ENCODE measurements at places on chromosomes 5 and 9. TPM values are rescaled to one million over a fixed set of nuclear protein-coding genes. Genes with fewer than 3 reads are reported as not detected.

- DNase-seq: no peak
Observed at GRCh38 chr5:41087461-41087860, 16.3 kb upstream of the MROH2B start.

DNA sequence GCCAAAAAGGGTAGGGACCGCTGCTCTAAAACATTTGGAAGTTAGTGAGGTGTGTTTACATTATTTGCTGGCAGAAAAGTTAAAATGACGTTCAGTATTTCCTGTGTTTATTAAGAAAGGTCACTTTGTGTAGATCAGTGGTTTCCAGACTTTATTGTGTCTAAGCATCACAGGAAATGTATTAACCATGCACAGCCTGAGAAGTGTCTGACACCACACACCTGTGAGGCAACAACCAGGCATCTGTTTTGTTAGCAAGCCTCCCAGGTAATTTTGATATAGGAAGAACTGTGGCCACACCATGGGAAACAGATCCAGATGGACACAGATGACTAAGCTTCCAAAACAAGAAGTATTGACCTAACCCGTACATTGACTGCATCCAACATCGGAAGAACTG, 12.0 kb downstream of the TTC1 start:
- no peak for DNase-seq

DNA sequence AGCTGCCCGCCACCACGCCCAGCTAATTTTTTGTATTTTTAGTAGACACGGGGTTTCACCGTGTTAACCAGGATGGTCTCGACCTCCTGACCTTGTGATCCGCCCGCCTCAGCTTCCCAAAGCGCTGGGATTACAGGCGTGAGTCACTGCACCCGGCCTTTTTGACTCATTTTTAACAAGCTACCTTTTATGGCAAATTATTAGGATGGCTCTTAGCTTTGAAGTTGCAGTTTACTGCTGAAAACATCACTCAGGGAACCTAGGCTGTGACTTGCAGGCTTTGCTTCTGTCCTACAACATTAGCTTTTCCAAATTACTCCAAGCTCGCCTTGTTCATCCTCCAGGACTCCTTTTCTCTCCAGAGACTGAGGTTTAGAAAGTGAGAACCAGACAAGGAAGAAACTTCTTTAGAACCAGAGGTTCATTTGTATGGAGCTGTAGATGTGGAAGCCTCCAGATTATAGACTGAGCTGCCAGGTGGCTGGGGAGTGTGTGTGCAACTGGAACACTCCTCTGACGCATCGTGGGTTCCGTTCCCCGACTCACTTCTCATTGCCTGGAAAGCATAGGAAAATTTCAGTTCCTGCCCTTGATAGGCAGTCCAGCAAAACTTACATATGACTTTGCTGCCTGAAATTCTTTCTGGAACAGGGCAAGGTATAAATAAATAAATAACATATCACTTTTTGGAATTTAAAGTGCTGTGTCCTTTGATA, 23.8 kb upstream of the SPTAN1 start:
- no peak for DNase-seq

DNA sequence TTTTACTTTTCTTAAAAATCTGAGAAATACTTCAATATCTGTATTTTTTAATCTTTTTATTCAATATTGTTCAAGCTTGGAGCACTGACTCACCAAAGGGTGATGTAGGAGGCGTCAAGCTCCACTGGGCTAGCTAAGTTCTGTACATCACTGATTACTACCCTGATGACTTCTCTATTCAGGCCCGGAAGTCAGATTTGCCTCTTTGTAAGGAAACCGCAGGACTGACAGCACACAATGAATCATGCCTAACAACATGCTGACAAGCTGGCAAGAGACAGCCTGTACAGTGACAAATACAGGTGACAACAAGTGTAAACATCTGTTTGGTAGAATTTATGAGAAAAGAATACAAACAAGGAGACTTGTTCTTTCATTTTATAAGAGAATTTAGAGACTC, 627.9 kb upstream of the RORB start:
- DNase-seq: no peak

GRCh38 chr5:135993335-135993879, 35.4 kb upstream of the TGFBI start:
- no peak for DNase-seq

- no peak for DNase-seq
Observed at GRCh38 chr5:18712936-18713485, 1078.8 kb downstream of the TAF11L14 start.

- no peak for DNase-seq
Observed at GRCh38 chr9:73141282-73141681, 10.4 kb upstream of the ANXA1 start.

GRCh38 chr9:81632599-81632998, 56.7 kb downstream of the TLE1 start:
- DNase-seq: no peak

DNA sequence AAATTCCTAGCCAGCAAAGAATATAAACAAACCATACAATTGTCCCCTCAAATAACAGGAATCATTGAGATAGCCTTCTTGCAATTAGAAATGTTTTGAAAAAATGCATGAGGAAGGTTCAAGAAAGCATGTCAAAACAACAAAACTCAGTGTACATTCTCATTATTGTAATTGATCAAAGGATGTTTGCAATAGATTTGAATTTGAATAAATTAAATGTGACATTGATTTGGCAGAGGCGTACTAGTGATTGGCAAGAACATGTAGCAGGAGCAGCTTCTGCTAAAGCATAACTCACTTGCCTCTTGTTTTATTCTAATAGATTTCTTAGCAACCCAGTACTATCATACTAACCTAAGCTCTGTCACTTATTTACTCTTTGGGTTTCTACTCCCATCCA, 19.9 kb downstream of the SMIM15 start:
- DNase-seq: no peak

DNA sequence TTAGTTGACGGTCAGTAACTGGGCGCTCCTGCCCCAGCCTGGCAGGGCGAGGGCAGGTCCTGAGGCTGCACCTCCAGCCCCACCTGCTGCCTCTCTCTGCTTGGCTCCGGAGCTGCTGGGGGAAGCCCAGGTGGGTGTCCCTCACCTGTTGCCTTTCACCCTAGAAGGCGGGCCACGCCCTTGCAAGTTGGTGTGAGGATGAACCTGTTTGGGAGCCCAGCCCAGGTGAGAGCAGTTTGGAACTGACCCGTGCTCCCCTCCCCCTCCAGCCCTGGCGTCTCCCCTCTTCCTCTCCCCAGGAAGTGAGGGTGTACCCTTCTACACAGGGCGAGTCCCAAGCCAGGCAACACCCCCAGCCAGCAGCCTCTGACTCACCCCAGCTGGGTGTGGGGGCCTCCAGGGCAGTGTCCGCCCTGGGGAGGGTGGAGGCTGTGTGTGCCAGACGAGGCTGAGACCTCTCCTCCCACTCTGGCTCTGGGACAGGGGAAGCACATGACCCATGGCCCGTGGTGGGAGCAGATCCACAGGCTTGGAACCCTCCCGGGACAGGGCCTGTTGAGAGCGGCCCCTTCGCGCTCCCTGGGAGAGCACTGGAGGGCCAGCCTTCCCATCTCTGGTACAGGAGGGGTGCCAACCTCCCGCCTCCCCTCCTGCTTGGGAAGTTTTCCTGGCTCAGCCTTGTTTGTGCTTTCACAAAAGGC, 10.4 kb downstream of the LRRC8A start:
- peak; percentile 90 for DNase-seq

GRCh38 chr9:93587651-93588347, 11.4 kb downstream of the PHF2 start:
- DNase-seq: no peak

DNA sequence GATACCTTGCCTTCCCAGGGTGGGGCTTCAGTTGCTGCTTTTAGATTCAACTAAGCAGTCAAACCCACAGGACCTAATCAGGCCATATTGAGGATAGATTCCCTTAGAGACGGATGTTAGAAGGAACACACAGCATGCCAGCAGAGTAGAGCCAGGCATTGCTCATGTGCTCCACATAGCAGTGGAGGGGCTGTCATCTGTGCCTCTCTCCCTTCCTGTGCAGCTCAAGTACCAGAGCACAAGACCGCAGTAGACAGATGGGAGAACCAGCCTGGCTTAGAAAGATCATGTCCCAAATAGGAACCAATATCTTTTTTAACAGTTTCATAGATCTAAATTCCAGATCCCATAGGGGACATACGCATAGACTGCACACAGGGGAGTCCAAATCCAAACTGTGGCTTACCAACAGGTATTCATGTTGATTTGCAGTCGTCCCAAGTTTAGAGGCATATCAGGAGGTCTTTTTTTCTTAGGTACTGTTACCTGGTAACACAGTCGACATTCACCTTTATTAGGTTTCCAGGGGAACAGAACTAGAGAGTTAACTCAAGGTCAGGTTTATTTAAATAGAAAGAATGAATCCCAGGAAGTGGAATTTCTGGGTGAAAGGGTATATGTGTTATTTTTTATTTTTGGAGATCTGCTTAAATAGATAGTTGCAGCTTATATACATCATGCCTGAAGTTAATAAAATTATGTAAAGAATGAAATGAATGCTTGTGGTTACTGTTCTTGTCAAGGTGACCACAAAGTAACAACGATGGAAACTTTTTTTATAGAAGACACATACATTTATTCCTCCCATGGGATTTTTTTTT, 43.5 kb upstream of the PCAT7 start:
- no peak for DNase-seq

DNA sequence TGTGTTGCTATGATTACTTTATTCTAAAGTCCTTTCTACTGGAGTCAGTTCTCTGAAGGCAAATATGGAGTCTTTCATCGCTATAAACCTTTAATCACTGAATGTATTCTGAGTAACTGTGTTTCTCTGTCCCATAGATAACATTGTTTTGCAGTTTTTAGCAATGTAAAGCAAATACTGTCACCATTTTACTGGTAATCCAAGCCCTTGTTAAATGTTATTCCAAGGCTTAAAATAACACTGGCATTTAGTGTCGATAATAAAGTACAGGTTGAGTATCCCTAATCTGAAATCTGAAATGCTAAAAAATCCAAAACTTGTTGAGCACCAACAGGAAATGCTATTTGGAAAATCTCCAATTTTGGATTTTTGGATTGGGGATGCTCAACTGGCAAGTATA, 24.6 kb downstream of the CCNH start:
- DNase-seq: no peak

Gene PSAT1
- 0.79 TPM for total RNA-seq

Gene PRPF4
- 11.7 TPM for total RNA-seq

Gene PCDHB4
- total RNA-seq: 1.5 TPM

Measured in left ventricle myocardium superior (tissue), 1 donor.